CD4-positive, alpha-beta T cell (primary cell): ENCODE measurements at places on chromosomes 11 and 22. TPM values are rescaled to one million over a fixed set of nuclear protein-coding genes. Genes with fewer than 3 reads are reported as not detected.

- no peaks in the 10 kb centered on the region for H3K36me3 ChIP-seq
- no peaks in the 10 kb centered on the region for H3K27me3 ChIP-seq
- H3K27ac ChIP-seq, result no peak overlapping the region
- no peak for DNase-seq
- no peak overlapping the region for H3K4me3 ChIP-seq
- H3K4me1 ChIP-seq, result peaks cover 10% of the 10 kb centered on the region
Observed at GRCh38 chr11:2846056-2846455, 39.5 kb downstream of the CDKN1C start.

- H3K27me3 ChIP-seq, result no peaks in the 10 kb centered on the region
- H3K27ac ChIP-seq, result no peak overlapping the region
- no peak for DNase-seq
- no peak overlapping the region for H3K4me3 ChIP-seq
- H3K4me1 ChIP-seq, result no peaks in the 10 kb centered on the region
Observed at GRCh38 chr11:116631201-116631600, 141.6 kb downstream of the BUD13 start.

DNA sequence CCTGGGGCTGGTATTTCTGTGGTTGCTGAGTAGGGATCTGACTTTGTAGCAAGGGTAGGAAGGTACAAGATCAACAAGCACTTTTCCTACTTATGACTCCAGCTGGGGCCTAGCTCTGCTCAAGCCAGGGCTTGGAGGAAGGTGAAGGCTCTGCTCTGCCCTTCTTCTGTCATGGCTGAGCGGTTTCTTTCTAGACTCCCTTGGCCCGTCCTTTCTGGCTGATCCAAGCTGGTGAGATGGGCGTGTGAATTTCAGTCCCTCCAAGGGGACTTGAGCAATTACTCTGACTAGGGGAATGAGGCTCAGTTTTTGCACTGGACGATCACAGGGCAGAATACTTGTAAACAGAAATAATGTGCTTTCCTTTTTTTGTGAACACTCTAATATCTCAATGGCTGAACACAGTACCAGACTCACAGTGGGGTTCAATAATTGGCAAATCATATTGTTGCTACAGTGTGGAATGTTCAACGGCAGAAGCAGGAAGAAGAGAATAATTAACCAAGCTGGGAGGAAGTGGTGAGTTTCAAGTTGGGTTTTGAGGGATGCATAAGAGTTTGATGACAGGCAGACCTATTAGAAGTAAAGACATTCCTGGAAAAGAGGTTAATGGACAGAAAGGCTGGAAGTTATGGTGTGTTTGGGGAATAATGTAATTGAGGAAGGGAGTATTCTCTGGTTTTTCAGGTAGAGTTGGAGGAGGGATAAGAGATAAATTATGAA is 507.6 kb downstream of the MIAT start:
- no peaks in the 10 kb centered on the region for H3K36me3 ChIP-seq
- H3K4me3 ChIP-seq, result no peak overlapping the region
- no peaks in the 10 kb centered on the region for H3K4me1 ChIP-seq
- DNase-seq, result no peak
- no peak overlapping the region for H3K27ac ChIP-seq

GRCh38 chr22:35761037-35761436 is 43.4 kb downstream of the APOL5 start:
- no peaks in the 10 kb centered on the region for H3K4me1 ChIP-seq
- H3K36me3 ChIP-seq, result no peaks in the 10 kb centered on the region
- H3K4me3 ChIP-seq, result no peak overlapping the region

ALDH3B1 gene
- total RNA-seq, result 0.34 TPM
